Type B pancreatic cell (in vitro differentiated cells): ENCODE measurements at places on chromosomes 16 and 17. TPM values are rescaled to one million over a fixed set of nuclear protein-coding genes. Genes with fewer than 3 reads are reported as not detected.

CX3CL1 gene
- total RNA-seq, result 1.4 and 17.8 TPM in 2 replicates

OR3A1 gene
- total RNA-seq, result not detected in 2 replicates

ZNF594 gene
- 8.9 and 20.3 TPM in 2 replicates for total RNA-seq

EFNB3 gene
- total RNA-seq, result 11.4 and 79.5 TPM in 2 replicates

KLHL10 gene
- total RNA-seq, result 0.24 TPM in 1 of 2 replicates, not detected in the other

GRCh38 chr17:21025451-21025850 lies 17.4 kb downstream of the USP22 start:
- H3K4me1 ChIP-seq, result peaks cover 19% of the 10 kb centered on the region
- peaks cover 33% of the 10 kb centered on the region for H3K36me3 ChIP-seq
- no peak overlapping the region for H3K27ac ChIP-seq
- DNase-seq, result no peak
- H3K4me3 ChIP-seq, result no peak overlapping the region

DNA sequence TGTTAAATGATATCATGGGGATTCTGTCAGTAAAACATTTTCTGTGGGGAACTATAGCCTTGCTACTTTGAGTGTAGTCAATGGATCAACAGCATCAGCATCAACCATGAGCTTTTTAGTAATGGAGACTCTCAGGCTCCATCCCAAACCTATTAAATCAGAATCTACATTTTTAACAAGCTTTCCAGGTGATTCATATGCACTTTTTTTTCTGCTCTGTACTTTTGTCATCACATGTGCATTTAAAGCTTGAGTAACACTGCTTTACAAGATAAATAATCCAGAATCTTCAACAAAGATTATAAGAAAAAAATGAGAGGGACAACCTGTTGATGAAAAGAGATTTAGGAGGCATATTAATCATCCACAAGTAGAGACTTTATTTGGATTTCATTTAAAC lies 23.5 kb downstream of the NUP93 start:
- no peak overlapping the region for H3K4me3 ChIP-seq
- no peak overlapping the region for H3K27ac ChIP-seq
- H3K36me3 ChIP-seq, result peaks cover 41% of the 10 kb centered on the region
- H3K4me1 ChIP-seq, result no peaks in the 10 kb centered on the region

GRCh38 chr17:17062356-17062755 lies 20.1 kb downstream of the MPRIP start:
- no peak for DNase-seq
- no peak overlapping the region for H3K27ac ChIP-seq
- H3K27me3 ChIP-seq, result no peaks in the 10 kb centered on the region
- no peak overlapping the region for H3K4me3 ChIP-seq
- peaks cover 28% of the 10 kb centered on the region for H3K36me3 ChIP-seq

DNA sequence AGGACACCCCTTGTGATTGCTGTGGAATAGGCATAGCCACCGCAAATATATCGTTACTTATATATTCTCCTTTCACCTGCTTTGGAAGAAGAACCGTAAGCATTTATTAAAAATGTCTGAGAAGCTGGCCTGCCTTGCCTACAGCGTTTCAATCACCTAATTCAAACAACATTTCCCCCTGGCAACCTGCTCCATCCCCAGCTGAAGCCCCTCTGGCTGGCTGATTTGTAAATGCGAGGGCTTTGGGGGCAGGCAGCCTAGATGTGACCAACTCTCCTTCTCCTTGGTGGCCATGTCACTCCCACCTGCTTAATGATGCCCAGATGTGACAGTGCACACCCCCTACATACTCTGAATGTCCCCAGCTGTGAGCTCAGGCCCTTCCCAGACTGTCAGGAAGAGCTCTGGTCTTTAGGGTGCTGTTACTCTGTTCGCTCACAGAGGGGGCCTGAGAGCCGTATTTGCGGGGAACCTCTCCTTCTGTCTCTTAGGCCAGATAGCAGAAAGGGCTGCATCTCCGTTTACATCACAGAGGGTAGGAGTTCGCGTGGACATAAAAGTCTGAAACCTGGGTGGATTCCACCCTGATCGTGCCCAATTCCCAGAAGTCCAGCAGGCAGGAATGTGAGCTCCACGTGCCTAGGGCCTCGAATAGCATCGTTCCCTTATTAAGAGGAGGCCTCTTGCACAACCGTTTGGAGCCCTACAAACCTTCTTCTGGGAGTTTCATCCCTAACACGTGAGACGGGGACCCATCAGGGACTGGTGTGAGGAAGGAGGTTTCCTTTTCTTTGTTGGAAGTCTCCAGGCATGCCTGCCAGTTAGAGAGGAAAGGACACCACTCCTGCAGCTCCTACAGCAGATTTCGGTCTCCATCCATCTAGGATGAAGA lies 2.4 kb upstream of the SDK2 start:
- no peaks in the 10 kb centered on the region for H3K36me3 ChIP-seq
- H3K4me3 ChIP-seq, result peak overlapping the region; percentile 81
- peaks cover 37% of the 10 kb centered on the region for H3K4me1 ChIP-seq

GRCh38 chr17:62882284-62882683 lies 74.2 kb upstream of the MARCHF10 start:
- H3K27me3 ChIP-seq, result no peaks in the 10 kb centered on the region
- peaks cover 8% of the 10 kb centered on the region for H3K4me1 ChIP-seq
- H3K27ac ChIP-seq, result no peak overlapping the region
- no peak for DNase-seq
- H3K4me3 ChIP-seq, result no peak overlapping the region
- no peaks in the 10 kb centered on the region for H3K36me3 ChIP-seq

DNA sequence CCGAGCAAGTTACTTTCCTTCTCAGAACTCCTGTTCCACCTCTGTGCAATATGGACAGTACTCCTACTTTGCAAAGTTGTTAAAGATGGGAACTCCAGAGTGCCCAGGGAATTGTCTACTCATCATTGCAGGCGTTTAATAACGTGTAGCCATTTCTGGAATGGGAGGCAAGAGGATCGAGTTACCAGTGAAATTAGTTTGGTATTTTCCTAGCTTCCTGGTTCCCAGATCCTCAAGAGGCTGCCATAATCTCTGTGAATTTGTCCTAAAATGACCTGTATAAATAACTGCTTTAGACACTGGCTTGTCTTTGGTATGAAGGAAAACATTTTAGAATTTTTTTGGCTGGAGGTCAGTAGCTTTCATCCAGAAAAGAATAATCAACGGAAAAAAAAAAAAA lies 27.7 kb downstream of the WWOX start:
- H3K4me3 ChIP-seq, result no peak overlapping the region
- no peaks in the 10 kb centered on the region for H3K36me3 ChIP-seq
- DNase-seq, result no peak
- H3K27me3 ChIP-seq, result no peaks in the 10 kb centered on the region

GRCh38 chr17:49390548-49391324 lies 23.9 kb downstream of the PHB1 start:
- H3K4me1 ChIP-seq, result peaks cover 25% of the 10 kb centered on the region
- H3K4me3 ChIP-seq, result no peak overlapping the region
- H3K36me3 ChIP-seq, result no peaks in the 10 kb centered on the region
- peaks cover 13% of the 10 kb centered on the region for H3K27me3 ChIP-seq

DNA sequence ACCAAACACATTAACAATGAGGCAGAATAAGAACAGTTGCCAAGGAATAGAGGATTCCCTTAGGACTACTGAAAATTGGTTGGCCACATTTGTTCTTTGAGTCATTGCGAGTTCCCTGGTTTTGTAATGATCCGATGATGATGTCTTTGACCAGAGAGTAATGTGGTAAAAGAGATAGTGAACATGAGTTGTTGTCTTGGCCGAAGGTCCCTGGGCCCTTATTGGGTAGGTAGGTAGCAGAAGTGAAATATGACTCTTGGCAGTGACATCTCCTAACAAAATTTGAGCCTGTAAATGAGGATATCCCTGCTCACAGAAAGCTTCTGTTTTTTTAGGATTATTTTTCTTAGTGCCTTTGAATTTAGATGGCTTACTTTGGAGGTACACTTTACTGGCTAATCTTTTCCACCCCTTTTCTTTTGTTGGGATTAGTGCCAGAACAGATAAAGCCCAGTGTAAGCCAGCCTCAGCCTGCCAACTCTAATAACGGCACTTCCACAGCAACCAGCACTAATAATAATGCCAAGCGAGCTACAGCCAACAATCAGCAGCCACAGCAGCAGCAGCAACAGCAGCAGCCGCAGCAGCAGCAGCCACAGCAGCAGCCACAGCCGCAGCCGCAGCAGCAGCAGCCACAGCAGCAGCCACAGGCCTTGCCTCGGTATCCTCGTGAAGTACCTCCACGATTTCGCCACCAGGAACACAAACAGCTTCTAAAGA lies 47.2 kb downstream of the TNRC6A start:
- peaks cover 35% of the 10 kb centered on the region for H3K36me3 ChIP-seq
- H3K4me1 ChIP-seq, result no peaks in the 10 kb centered on the region
- no peak for DNase-seq
- H3K27me3 ChIP-seq, result no peaks in the 10 kb centered on the region

DNA sequence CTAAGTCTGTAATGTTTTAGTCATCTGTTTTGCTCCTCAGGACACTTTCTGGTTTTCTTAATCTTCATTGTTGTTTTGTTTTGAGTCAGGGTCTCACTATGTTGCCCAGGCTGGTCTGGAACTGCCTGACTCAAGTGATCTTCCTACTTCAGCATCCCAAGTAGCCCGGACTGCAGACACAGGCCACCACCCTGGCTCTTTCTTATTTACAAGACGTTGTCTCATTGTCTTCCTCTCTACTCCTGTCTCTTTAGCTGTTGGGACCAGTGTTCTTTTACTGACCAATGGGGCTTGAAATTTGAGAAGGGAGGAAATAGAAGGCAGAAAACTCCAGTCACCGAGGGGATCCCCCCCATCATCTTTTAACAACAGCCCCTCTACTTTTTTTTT lies 1.2 kb downstream of the SCPEP1 start:
- H3K4me1 ChIP-seq, result peaks cover 37% of the 10 kb centered on the region
- no peaks in the 10 kb centered on the region for H3K27me3 ChIP-seq
- H3K4me3 ChIP-seq, result peak overlapping the region; percentile 92
- no peak for DNase-seq

DNA sequence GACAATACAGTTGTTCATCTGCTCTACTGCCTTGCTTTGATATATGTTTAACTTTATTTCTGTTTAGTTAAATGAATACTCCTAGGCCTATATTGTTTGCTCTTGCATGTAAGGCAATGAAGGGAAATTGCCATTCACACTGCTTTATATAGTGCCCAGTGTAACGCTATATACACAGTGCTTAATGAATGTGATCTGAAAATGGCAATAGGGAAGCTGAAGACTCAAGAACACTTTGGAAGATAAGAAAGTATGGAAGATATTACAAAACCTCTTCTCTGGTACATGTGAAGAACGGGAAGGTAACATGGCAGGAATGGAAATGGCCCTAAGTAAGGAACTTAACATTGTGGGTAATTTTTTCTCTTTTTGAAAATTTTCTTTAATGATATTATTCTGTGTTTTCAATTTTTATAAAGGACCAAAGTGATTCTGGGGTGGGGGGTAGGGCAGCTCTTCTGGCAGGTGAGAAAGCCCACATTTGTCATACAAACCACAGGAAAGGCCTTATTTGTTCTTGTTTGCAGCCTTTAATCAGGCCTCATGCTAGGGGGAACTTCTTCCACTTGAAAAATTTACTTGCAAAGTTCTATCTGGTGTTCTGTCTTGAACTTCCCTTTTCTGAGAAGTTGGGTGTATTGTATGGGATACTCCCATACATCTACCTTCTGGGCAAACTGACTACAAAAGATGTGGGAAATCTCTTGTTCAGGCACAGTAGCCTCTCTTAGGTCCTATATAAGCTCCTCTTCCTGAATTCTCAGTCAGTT lies 100.8 kb upstream of the CORO6 start:
- H3K4me3 ChIP-seq, result no peak overlapping the region
- DNase-seq, result no peak
- peaks cover 4% of the 10 kb centered on the region for H3K36me3 ChIP-seq
- peak overlapping the region; percentile 0 for H3K27ac ChIP-seq
- H3K4me1 ChIP-seq, result peaks cover 37% of the 10 kb centered on the region

DNA sequence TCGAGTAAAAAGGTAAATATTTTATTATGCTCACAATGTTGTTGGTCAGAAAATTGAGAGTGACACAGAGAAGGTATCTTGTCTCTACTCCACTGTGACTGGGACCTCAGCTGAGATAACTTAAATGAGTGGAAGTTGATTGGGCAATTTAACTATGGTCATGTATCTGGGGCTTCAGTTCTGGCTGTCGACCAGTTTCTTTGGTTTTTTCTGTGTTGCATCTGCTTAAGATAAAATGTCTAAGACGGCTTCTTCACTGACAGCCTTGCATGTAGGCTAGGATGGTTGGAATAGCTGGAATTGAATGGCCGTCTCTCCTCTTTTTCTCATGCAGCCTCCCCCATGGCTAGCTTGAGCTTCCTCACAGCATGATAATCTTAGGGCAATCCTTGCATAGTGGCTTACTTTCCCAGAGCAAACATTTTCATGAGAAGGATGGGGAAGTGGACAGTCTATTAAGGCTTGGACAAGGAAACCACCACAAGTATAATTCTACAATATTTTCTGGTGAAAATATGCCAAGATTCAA lies 433.7 kb downstream of the KIF2B start:
- H3K36me3 ChIP-seq, result no peaks in the 10 kb centered on the region
- no peaks in the 10 kb centered on the region for H3K27me3 ChIP-seq
- no peaks in the 10 kb centered on the region for H3K4me1 ChIP-seq
- H3K27ac ChIP-seq, result no peak overlapping the region
- no peak for DNase-seq

DNA sequence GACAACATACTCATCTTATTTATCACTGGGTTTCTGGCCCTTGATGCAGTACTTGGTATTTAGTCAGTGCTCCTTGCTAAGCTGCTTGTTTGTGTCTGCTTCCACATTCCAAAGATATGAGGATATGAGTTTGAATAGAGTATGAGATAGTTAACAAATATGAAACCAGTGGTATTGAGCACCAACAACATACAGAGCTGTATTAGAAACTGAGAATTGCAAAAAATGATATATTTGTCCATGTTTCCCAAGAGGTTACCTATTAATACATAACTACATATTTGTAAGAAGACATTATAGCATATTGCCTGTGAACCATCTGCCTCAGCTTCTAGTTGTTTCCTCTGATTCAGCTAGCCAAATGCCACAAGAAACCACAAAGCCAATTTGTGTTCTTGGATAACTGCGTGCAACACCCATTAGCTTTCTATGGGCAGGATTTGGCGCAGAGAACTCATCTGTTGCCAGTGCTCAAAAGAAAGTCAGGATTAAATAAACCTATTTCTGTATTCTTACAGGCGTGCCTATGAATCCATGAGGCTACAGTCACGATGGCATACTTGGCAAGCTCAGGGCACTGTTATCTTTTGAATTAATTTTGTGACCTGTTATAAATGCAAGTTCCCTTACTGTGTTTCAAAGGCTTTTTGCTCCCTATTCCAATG lies 194.4 kb downstream of the MAP2K6 start:
- H3K27me3 ChIP-seq, result no peaks in the 10 kb centered on the region
- peak overlapping the region; percentile 38 for H3K4me3 ChIP-seq
- peaks cover 28% of the 10 kb centered on the region for H3K4me1 ChIP-seq
- peak overlapping the region; percentile 87 for H3K27ac ChIP-seq
- no peaks in the 10 kb centered on the region for H3K36me3 ChIP-seq

- H3K36me3 ChIP-seq, result no peaks in the 10 kb centered on the region
- no peaks in the 10 kb centered on the region for H3K4me1 ChIP-seq
- no peak overlapping the region for H3K4me3 ChIP-seq
- no peaks in the 10 kb centered on the region for H3K27me3 ChIP-seq
Observed at GRCh38 chr16:71966932-71967331, 33.3 kb downstream of the PKD1L3 start.

DNA sequence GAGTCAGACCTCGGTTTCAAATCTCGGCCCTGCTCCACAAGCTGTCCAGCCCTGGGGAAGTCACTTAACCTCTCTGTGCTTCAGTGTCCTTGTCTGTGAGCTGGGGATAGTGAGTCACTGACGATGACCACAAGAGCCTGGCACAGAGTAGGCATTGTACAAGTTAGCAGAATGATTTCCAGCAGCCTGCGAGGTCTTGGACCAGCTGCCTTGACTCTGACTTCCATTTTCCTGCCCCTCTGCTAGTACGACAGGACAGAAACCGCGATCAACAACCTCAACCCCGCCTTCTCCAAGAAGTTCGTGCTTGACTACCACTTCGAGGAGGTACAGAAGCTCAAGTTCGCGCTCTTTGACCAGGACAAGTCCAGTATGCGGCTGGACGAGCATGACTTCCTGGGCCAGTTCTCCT lies 20.7 kb downstream of the CPNE2 start:
- peaks cover 16% of the 10 kb centered on the region for H3K4me1 ChIP-seq
- H3K36me3 ChIP-seq, result peaks cover 3% of the 10 kb centered on the region
- H3K4me3 ChIP-seq, result no peak overlapping the region
- H3K27ac ChIP-seq, result no peak overlapping the region
